ENCODE measurements at places on chromosomes 5 and 9.
A peak's percentile ranks its signal among the peaks of the same experiment; 100 is the strongest.

DNA sequence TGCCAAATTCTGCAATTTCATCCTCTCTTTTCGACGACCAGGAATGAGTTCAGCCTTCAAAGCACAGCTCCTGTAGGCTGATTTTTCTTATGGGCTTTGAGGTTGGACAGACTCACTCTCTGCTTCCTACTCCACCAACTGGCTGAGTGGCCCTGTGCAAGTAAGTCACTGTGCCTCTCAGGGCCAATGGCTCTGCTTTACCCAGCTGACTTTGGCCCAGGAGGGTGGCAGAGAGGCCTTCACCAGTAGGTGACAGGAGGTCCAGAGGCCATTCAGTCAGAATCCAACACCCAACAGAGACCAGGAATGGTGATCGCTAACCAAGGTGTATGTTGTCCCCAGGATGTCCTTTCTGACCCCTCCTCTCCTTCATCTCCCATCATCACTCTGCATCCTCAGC, 49.5 kb upstream of the ALDH1B1 start:
- H3K27me3 ChIP-seq, result peaks cover 32% of the 10 kb centered on the region
- H3K36me3 ChIP-seq, result no peaks in the 10 kb centered on the region
- no peak overlapping the region for H3K4me3 ChIP-seq
- DNase-seq, result no peak

DNA sequence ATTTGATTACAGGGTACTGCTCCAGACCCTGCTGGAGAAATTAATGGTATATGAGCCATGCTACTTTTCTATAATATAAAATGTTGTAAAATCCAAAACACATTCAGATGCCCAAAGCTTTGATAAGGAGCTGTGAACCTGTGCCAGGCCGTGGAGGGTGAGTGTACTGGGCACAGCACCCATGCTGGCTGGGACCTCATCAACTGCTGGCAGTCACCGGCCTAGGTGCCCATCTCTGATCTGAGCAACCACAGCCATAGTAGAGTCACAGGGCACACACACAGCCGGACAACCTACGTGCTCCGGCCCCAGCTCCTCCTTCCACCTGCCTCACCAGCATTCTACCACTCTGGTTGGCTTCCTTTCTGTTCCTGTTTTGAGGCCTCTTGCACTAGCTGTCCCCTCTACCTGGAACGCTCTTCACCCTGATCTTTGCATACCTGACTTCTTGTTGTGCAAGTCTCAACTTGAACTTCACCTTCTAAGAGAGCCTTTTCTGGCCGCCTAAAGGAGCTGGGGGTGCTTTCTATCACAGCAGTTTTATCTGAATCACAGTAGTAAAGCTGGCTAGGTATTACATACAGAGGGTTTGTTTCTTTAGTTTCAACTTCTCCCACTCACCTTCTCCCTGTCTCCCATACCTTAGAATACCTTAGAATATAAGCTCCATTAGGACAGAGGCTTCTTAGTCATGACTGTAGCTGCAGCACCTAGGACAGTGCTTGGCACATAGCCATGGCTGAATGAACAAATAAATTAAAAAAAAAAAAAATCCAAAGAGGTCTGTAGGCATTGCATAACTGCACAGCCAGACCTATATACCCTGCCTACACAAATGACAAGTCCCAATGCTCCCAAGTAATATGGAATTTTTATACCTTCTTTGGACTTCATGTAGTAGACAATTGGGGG, 51.7 kb downstream of the MED27 start:
- no peak overlapping the region for H3K27ac ChIP-seq
- no peak for DNase-seq
- H3K4me1 ChIP-seq, result peaks cover 67% of the 10 kb centered on the region
- no peaks in the 10 kb centered on the region for H3K36me3 ChIP-seq

GRCh38 chr5:149271195-149271715, 404 bp upstream of the AFAP1L1 start:
- H3K36me3 ChIP-seq, result no peaks in the 10 kb centered on the region
- H3K27me3 ChIP-seq, result peaks cover 43% of the 10 kb centered on the region
- peaks cover 27% of the 10 kb centered on the region for H3K4me1 ChIP-seq
- peak overlapping the region; percentile 73 for H3K4me3 ChIP-seq
- H3K27ac ChIP-seq, result no peak overlapping the region
- peak; percentile 65 for DNase-seq

DNA sequence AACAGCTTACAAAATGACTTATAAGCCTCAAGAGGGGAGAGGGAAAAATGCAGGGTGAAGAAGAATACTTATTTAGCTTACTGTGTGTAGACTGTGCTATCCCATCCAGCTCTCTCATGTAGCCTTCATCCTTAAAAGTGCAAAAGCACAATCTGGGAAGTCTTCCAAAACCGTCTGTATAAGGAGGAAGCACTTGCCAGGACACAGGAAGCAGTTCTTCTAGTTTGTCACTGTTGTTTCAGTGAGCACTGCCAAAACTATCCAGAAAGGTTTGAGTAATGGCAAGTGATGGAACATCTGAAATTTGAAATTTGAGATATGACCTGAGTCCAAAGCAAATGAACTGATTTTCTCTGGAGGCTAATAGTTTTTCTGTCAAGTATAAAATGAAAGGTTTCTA, 140.8 kb upstream of the ISL1 start:
- H3K36me3 ChIP-seq, result no peaks in the 10 kb centered on the region
- no peak for DNase-seq
- H3K4me1 ChIP-seq, result no peaks in the 10 kb centered on the region
- no peak overlapping the region for H3K4me3 ChIP-seq
- H3K27ac ChIP-seq, result no peak overlapping the region

GRCh38 chr5:42908086-42908485, 96.4 kb upstream of the SELENOP start:
- peak overlapping the region; percentile 78 for H3K4me3 ChIP-seq
- peaks cover 12% of the 10 kb centered on the region for H3K4me1 ChIP-seq
- no peak overlapping the region for H3K27ac ChIP-seq
- H3K36me3 ChIP-seq, result no peaks in the 10 kb centered on the region

DNA sequence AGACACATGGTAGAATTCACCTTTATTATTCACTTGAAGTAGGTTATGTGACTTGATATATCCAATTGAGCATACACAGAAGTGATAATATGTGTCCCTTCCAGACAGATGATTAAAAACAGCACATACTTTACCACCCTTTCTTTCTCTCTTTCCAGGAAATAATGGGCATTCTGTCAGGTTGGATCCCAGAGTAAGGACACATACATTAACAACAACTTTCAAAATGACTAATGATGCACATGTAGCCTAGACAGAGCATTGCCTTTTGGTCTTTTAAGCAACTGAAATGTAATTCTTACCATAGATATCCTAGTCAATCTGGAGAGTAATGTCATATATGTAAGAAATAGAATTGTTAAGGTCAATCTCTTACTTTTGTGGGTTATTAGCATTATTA, 1748.7 kb downstream of the EFNA5 start:
- H3K4me3 ChIP-seq, result no peak overlapping the region
- no peaks in the 10 kb centered on the region for H3K27me3 ChIP-seq
- no peaks in the 10 kb centered on the region for H3K4me1 ChIP-seq

DNA sequence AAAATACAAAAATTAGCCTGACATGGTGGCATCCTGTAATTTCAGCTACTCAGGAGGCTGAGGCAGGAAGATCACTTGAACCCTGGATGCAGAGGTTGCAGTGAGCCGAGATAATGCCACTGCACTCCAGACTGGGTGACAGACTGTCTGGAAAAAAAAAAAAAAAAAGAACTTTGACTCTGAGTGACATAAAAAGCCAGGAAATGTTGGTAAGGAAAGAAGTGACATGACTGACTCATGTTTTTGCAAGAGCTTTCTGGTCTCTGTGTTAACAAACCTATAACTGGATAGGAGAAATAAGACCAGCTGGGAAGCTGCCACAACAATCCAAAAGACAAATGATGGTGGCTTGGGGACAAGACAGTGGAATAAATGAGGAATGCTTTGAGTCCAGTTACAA, 272.1 kb downstream of the HINT1 start:
- H3K27ac ChIP-seq, result no peak overlapping the region
- DNase-seq, result no peak
- H3K27me3 ChIP-seq, result no peaks in the 10 kb centered on the region
- peaks cover 12% of the 10 kb centered on the region for H3K36me3 ChIP-seq

- no peaks in the 10 kb centered on the region for H3K36me3 ChIP-seq
- no peak overlapping the region for H3K4me3 ChIP-seq
- H3K4me1 ChIP-seq, result peaks cover 31% of the 10 kb centered on the region
- DNase-seq, result no peak
- H3K27me3 ChIP-seq, result no peaks in the 10 kb centered on the region
These were observed 292.1 kb downstream of the ARRDC3 start for GRCh38 chr5:91090995-91091394.

GRCh38 chr9:134883040-134883782, 2.6 kb downstream of the FCN2 start:
- H3K27me3 ChIP-seq, result no peaks in the 10 kb centered on the region
- DNase-seq, result no peak
- H3K36me3 ChIP-seq, result no peaks in the 10 kb centered on the region
- H3K4me3 ChIP-seq, result no peak overlapping the region
- H3K27ac ChIP-seq, result no peak overlapping the region

DNA sequence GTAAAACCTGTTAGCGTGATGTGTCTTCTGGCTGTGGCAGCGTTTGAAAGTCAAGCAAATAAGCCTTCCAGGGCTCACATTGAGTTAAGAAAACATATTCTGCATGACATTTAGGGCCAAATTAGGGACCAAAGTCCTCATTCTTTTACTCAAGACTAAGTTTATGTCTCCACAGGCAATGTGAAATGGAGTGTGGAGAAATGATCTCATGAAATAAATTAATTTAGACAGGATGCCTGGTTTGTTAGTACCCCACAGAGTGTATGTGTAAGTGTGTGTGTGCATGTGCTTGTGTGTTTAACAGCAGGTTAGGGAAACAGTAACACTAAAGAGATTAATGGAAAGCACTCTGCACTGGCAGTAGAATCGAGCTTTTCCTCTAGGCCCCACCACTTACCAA, 82.9 kb upstream of the SNX2 start:
- H3K27me3 ChIP-seq, result no peaks in the 10 kb centered on the region
- DNase-seq, result no peak
- H3K36me3 ChIP-seq, result no peaks in the 10 kb centered on the region
- H3K4me1 ChIP-seq, result no peaks in the 10 kb centered on the region
- no peak overlapping the region for H3K27ac ChIP-seq
- H3K4me3 ChIP-seq, result no peak overlapping the region

GRCh38 chr9:89739916-89740315, 135.1 kb downstream of the GADD45G start:
- no peaks in the 10 kb centered on the region for H3K36me3 ChIP-seq
- H3K4me3 ChIP-seq, result no peak overlapping the region
- H3K27ac ChIP-seq, result no peak overlapping the region
- no peaks in the 10 kb centered on the region for H3K27me3 ChIP-seq
- peaks cover 30% of the 10 kb centered on the region for H3K4me1 ChIP-seq

- H3K36me3 ChIP-seq, result no peaks in the 10 kb centered on the region
- peak; percentile 55 for DNase-seq
- peak overlapping the region; percentile 82 for H3K4me3 ChIP-seq
These were observed 320 bp downstream of the PCDHB1 start for GRCh38 chr5:141051521-141051866.

- no peak overlapping the region for H3K27ac ChIP-seq
- H3K27me3 ChIP-seq, result no peaks in the 10 kb centered on the region
- H3K4me1 ChIP-seq, result peaks cover 24% of the 10 kb centered on the region
- no peak overlapping the region for H3K4me3 ChIP-seq
These were observed 286.0 kb downstream of the ICE1 start for GRCh38 chr5:5708367-5708919.

- no peaks in the 10 kb centered on the region for H3K27me3 ChIP-seq
- DNase-seq, result no peak
- H3K4me1 ChIP-seq, result 0 out of 2 replicates have a peak, but pooled peaks cover 2% of the 10 kb centered on the region
- H3K27ac ChIP-seq, result no peak overlapping the region
These were observed 75.4 kb upstream of the TBC1D2 start for GRCh38 chr9:98330831-98331230.

DNA sequence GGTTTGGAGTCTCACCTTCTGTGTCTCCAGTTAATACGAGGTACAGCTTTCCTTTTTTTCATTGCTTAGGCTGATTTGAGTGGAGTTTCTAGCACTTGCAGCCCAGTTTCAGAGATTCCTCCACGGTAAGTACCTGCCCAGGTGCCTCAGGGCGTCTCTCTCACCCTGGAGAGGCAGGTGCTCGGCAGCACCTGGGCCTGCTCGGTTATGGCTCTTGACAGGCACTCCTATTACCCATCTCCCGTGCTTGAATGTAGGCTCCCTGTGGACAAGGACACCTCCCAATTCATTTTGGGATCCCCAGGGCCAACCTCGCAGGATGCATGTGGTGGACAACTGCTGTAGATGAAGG, 144.3 kb downstream of the NR3C1 start:
- no peaks in the 10 kb centered on the region for H3K36me3 ChIP-seq
- H3K27me3 ChIP-seq, result no peaks in the 10 kb centered on the region
- H3K4me1 ChIP-seq, result peaks cover 3% of the 10 kb centered on the region
- no peak overlapping the region for H3K27ac ChIP-seq

DNA sequence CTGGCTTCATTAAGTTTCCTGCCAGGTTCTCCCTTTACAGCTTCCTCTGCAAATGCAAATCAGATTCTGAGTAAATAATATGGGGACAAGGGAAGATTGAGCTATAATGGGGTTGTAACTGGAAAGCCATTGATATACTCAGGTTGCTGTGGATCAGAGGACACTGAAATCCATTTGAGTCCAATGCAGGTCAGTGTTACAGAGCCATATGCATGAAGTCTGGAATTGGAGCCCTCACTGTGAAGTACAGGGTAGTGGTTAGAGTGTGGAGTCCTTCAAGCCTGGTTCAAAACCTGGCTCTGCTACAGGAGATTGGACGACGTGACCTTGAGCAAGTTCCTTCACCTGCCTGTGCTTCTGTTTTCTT, 48.7 kb downstream of the TIMD4 start:
- peak overlapping the region; percentile 99 for H3K27ac ChIP-seq
- H3K27me3 ChIP-seq, result peaks cover 7% of the 10 kb centered on the region
- no peak for DNase-seq

DNA sequence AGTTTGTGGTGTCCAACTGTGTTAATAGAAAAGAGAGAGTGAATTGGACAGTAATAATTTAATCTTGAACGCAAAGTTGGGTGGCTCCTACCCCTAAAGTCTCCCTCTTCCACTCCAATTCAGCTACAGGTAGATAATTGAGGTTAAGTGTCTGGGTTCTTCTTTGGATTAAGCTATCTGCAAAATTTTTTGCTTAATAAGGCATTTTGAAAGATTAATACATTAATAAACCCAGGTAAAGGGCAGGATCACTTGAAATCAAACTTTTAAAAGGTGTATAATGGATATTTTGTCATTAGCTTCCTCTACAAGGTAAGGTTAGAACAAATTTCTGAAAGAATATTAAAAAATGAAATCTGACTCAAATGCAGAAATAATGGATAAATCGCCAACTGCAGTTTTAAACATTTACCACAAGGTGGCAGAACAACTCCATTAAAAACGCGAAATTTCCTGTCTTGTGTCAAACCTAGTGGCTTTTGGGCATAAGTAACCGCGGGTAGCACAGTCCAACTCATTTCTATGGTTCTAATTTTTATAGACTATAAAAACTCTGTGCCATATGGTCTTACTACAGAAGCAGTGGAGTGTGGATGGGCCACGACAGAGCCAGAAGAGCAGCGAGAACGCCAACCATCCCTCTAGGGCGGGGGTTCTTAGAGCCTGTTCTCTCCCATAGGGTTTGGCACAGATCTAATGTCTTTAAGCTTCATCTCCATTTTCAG, 276.5 kb downstream of the ARHGEF28 start:
- no peak overlapping the region for H3K27ac ChIP-seq
- DNase-seq, result no peak
- H3K27me3 ChIP-seq, result no peaks in the 10 kb centered on the region
- no peaks in the 10 kb centered on the region for H3K36me3 ChIP-seq
- no peak overlapping the region for H3K4me3 ChIP-seq
- H3K4me1 ChIP-seq, result 0 out of 2 replicates have a peak, but pooled peaks cover 3% of the 10 kb centered on the region

GRCh38 chr5:64166201-64166959, 737 bp downstream of the RNF180 start:
- peak overlapping the region; percentile 54 for H3K27ac ChIP-seq
- H3K27me3 ChIP-seq, result peaks cover 34% of the 10 kb centered on the region
- H3K4me1 ChIP-seq, result peaks cover 7% of the 10 kb centered on the region
- peak overlapping the region; percentile 84 for H3K4me3 ChIP-seq
- no peaks in the 10 kb centered on the region for H3K36me3 ChIP-seq
- DNase-seq, result no peak
